KBM-7 (cell line): ENCODE measurements at places on chromosomes 3 and 15.
A peak's percentile ranks its signal among the peaks of the same experiment; 100 is the strongest.

DNA sequence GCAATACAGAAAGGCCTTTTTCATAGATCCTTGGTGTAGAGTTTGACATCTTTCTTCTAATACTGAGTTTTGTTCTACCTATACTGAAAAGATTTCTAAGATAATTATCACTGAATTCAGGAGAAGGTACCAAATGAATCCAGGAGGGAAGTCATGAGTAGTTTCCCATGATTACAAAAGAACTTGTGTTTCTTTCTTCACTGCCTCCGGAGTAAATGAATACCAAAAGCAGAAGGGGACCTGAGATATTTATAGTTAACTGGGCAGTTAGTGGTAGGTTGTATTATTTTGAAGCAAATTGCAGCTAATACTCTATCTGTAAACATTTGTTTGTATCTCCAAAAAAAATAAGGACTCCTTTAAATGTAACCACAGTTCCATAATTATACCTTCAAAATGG is 175.4 kb downstream of the SUCNR1 start:
- DNase-seq = no peak

DNA sequence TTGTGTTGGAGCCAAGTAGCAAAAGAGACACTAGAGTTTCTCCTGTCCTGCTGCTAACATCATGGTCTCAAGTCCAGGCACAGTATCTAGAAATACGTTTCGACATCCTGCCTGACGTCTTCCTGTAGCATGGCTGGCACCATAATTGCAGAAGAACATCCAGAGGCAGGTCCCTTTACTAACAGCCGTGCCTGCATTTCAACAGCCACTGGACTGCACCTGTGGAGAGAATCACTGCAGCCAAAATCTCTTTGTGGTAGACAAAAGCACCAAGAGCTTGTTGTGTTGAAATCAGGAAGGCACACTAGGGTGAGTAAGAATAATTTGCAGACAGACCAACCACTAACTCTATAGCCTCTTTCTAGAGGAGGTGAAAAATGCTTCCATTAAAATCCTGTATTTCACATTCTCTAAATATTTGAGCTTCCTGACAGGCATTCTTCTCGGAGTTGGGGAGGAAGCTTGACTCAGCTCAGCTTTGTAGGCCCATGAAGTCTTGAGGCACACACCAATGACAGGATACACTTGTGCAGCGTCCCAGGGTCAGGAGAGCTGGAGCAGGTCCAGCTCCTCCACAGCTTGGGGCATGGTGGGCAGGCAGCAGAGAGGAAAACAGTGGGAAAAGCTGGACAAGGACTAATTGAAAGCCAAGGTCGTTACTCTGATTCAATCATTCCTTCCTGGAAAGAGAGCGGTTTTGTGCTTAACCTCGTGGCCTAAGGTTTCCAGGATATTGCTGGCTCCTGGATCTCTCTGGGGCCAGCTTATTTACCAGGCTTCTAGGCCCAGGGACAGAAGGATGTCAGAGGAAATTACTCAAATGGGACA is 244.9 kb downstream of the FAM43A start:
- DNase-seq = no peak

- no peak for DNase-seq
These were observed 15.5 kb downstream of the BMF start for GRCh38 chr15:40092979-40093869.

DNA sequence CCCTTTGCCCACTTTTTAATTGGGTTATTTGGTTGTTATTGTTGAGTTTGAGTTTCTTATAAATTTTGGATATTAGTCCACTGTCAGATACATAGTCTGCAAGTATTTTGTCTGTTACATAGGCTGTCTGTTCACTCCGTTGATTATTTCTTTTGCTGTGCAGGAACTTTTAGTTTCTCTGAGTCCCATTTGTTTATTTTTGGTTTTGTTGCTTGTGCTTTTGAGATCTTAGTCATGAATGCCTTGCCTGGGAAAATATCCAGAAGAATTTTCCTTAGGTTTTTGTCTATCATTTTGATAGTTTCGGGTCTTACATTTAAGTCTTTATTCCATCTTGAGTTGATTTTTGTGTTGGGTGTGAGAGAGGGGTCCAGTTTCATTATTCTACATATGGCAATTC is 254.5 kb downstream of the NLGN1 start:
- DNase-seq = no peak

DNA sequence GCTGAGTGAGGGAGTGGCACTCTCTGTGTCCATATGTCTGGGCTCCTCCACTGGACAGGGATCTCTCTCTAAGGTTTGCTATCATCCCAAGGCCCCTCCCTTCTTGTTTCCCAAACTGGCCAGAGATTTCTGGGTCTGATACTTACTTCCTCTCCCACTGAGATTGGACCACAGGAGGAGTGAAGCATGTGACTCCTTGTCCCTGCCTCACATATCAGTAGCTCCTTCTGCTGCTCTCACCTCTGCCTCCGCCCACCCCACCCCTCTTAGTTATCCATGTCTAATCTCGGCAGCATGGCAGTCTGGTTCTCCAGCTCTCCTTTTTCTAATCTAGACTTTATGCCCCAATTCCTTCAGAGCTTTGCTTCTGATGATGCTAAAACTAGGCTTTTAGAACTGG is 223.1 kb downstream of the RPLP1 start:
- DNase-seq = no peak

- peak; percentile 41 for DNase-seq
These were observed 627 bp downstream of the DUSP7 start for GRCh38 chr3:52055537-52056351.

DNA sequence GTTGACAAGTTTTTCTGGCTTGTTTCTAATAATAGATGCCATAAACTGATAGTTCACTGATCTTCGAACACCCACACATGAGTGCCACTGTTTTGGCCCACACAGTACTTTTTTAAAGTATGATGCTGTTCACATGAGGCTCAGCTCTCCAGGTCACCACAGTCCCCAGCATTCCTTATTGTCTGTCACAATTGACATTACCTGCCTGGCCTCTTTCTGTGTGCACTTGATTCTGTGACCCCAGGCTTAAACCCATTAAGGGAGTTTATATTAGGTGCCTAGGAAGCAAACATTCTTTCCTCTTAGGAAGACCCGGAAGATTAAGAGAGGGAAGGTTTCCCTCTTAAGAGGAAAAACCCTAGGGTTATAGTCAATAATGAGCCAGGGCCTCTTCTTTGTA is 24.2 kb upstream of the LRRFIP2 start:
- no peak for DNase-seq
